Erythroblast (primary cell): ENCODE measurements at places on chromosomes 2 and 18.

- no peak for DNase-seq
Observed at GRCh38 chr2:187541086-187542085, 12.8 kb downstream of the TFPI start.

- no peak for DNase-seq
Observed at GRCh38 chr2:101199251-101199791, 48.1 kb upstream of the TBC1D8 start.

DNA sequence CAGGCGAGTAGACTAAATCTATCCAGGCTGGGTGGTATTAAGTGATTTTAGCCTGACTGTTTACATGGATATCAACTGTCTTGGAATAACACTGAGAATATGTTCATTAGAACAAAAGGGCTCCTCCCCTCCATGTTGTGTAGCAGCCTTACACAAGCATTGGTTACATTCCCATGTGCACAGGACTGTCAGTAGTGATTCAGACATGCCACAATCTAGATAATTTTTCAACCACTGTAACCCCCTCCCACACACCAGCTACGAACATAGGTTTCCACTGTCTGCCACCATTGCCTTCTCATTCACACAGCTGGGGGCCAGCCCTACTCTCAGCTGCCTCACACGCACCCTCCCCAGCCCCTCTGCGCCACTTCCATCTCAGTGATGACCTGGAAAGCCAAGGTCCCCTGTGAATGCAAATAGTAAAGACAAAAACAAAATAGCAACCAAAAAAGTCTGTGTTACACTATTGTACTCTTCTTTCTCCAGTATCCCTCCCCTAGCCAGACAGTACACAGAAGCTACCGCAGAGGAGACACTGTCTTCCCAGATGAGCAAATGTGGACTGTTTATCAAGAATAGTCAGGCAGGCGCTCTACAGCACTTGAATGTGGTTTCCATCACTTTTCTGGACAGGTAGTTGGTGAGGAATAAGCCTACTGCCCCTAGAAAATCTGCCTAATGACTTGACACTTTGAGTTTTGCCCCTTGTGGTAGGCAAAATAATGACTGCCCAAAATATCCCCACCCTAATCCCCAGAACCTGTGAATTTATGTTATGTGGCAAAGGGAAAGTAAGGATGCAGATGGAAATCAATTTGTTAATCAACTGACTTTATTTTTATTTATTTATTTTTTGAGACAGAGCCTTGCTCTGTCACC is 27.9 kb upstream of the TYMS start:
- peak; percentile 19 for DNase-seq

DNA sequence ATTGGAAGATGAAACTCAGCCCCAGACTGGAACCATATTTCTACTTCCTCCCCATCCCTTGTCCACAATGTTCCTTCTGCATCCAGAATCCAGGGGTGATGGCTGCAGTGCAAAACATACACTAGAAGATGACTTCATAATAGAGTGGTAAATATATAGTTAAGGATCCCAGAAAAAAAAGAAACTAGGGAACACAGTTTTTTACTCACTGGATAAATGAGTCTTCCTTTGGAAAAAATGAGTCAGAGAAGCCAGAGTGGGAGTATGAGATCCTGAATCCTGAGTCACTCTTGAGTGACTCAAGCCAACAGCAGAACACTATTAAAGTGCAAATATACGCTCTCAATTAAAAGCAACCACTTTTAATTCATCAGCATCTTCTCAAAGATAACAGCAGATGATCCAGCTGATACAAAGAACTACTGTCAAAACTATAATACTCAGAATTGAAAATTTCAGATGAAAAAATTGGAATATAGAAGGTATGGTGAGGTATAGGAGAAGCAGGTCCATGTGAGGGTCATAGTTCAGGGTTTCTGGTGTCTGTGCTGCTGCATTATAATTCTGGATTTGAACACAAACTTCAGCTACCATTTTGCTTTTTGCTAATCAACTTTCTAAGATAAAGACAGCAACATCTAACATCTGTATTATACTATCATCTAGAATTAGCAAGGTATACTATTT is 987.2 kb upstream of the CDH2 start:
- no peak for DNase-seq

DNA sequence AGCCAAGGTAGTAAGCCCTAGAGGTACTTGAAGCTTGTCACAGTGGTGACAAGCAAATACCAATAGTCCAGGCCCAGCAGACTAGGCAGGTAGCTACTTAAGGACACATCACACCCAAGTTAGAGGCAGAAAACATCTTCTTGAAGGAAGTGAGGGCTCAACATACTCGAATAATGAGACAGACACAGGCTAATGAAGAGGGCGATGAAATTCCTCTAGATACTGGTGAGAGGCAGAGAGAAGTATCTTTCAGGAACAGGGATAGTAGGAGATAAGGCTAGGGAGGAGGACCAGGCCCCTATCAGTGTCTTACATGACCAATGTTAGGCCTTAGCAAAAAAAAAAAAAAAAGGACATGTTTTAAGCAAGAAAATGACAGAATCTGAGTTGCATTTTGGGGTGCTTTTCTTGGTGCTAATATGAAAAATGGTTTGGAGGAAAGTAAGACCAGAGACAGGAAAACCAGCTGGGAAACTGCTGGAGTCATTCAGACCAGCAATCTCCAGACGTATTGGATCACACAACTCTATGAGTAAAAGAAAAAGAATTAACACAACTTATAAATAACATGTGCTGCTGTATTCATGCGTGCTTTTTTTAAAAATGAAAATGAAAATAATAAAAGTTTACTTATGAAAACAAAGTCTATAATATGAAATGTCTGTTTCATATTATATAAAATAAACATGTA is 37.7 kb downstream of the COBLL1 start:
- DNase-seq: peak; percentile 82

- no peak for DNase-seq
Observed at GRCh38 chr2:179037807-179038206, 12.1 kb downstream of the CCDC141 start.

- DNase-seq: peak; percentile 68
Observed at GRCh38 chr18:51196118-51196810, 1.2 kb downstream of the MEX3C start.

DNA sequence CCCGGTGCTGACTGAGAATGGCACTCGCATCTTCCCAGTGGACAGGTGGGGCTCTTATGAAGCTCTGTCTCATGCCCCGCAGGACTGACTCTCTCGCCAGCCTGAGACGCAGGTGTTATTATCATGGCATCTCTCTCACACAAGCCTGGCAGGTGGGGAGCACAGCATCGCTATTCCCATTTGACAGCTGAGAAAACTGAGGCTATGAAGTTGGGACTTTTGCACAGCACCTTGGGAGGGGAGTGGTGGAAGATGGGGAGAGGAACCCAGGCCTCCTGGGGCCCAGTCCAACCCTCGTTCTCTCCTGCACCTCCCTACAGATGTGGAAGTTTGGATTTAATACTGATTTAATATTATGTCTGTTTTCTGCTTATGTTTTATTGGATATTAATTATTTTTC is 9.0 kb upstream of the NTSR2 start:
- no peak for DNase-seq

DNA sequence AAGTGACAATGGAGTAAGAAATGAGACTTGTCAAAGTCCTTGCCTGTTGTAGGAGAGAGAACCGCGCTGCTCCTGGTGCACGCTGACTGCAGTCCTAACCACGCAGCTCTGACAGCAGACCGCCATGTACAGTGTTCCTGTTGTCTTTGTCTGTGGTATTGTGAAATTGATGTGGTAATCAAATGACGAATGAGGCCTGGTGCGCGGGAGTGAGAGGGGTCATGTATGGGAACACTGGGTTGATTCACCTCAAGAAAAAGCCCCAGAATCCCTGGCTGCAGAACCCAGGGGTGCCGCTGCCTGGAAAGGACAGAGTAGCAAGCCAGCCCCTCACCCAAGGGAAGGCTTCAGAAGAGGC is 64.0 kb downstream of the INPP4A start:
- DNase-seq: no peak

DNA sequence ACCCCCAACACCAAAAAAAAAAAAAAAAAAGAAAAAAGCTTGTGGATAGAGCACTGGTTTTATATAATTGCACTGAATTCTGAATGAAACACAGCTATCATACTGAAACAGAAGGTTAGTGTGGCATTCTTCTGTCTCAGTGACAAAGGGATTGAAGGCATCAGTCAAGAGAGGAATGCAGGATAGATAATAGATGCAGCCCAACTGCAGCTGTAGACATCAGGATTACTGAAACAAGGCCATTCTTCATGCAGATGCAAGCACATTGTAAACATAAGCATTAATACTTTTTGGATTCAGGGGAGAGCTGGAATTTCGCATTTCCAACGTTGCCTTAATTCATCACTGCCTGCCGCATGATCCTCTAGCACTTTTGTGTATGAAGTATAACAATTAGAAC is 897.4 kb upstream of the KLHL29 start:
- DNase-seq: no peak

DNA sequence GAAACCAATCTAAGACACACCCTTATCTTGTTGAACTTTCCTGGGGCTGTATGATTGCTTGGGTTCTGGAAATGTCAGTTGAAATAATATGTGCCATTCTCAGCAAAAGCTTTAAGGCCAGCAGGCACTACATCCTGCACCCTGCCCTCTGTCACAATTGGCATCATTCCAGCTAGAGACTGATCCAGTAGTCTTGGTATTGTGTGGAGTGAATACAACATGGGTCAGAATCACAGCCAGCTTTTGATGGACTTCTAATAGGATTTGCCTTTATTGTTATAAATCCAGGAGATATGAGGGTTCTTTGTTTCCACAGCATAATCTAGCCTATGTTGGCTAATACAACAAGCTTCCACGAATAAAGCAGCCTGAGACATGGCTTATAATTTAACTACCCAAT is 617.0 kb upstream of the CDH2 start:
- no peak for DNase-seq

DNA sequence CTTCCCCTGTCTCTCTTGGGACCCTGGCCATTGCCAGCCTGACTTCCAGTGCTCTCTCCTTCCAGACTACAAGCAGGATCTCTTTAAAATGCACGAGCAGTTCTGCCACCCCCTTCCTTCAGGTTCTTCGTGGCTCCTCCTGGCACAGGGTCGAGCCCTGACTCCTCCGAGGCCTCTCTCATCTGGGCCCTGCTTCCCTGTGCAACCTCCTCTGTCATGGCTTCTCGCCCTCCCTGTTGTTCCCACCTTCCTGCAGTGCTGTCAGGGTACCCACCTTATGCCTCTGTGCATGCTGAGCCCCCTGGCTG is 56.7 kb upstream of the RPL31 start:
- DNase-seq: no peak

DNA sequence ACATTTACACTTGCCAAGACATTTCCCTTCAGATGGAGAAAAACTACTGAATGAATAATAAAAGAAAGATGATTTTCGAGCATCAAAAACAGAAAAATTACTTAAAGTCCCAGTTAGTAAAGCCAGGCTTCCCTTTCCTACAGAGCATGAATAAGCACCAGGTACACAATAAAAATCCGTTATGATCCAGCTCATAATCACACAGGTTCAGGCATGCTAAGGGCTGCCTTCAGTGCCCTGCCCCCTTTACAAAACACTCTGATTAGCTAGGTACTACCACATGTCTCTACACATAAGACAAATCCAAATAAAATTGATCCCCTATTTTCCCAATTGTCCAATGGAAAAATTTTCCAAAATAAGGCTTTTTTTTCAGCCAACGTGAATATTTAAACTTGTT is 413.2 kb upstream of the LRATD1 start:
- DNase-seq: no peak

DNA sequence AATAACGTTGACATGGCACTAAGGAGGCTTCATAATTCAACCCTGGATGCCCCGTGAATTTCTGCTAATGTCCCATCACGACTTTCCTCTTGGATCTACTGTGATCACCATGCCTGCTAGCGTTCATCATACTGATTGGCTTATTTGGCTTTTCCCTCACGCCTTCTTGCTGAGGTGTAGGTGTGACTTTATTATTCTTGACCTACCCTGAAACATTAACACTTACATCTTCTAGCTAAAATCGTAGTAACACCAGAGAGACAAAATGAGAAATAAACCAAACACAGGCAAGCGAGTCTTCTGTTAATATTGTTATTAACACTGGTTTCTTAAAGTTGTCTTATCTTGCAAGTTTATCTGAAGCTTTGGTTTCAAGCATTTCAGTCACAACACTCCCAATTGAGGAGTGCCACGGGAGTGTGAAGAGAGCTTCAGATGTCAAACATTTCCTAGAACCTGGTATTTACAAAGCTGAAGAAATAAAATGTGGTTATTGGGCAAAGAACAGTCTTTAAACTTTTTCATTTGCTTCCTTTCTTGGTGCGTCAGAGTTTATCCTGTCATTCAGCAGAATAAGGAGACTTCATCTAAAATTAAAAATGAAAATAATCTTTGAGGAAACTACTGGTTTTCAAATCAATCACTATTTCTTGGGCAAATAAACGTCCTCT is 15.4 kb upstream of the STAT1 start:
- no peak for DNase-seq

- DNase-seq: no peak
Observed at GRCh38 chr2:151262629-151263028, 966 bp upstream of the RBM43 start.

DNA sequence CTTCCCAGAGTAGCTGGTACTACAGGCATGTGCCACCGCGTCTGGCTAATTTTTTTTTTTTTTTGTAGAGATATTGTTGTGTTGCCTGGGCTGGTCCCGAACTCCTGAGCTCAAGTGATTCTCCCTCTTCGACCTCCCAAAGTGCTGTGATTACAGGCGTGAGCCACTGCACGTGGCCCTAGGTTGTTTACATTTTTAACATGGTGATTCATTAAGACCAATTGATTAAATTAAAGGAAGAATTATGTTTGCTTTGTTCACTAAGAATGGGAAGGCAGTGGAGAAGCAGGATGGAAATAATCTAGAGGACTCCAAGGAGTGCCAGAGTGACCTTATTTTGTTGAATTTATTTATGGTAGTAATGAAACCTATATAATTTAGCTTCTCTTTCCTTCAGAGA is 7.5 kb downstream of the LCLAT1 start:
- no peak for DNase-seq

GRCh38 chr2:217671871-217672270 is 330.9 kb downstream of the TNS1 start:
- no peak for DNase-seq

DNA sequence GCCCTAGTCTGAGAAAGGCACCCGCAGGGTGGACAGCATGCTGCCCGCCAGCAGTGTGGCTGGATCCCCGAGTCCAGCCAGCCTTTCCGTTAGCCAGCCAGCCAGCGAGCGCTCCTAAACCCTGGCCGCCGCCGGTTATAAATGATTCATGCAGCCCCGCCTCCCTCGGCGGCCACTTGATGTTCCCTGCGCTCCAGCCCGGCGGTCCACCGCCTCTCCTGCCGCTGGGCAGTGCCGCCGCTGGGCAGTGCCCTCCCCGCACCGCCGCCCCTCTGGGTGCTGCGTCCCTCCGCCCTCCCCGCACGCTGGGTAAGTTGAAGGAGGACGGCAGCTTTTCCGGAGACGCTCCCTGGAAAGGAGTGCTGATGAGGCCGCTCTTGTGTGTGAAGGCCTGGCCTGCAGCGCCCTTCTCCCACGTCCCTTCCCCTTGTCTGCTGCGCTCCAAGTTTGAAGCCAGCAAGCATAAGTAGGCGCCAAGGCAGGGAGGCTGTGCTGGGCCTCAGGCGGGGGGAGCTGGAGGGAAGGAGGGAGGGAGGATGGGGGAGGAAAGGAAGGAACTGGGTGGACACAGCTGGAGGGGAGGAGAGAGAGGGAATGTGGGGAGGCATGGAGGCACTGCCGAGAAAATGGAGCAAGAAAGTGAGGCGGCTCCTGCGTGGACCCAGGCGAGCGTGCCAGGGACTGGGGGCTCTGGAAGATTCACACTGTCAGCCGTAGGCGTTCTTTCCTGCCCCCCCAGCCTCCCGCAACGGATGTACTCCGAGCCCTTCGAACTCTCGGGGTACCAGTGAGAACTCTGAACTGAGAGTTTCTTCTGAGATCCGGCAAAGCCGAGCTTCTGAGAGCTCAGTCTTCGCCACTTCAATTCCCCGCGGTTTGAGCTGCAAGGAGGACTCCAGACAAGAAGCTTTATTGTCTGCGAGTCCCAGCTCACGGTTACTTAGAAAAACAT is 131.9 kb downstream of the GLI2 start:
- peak; percentile 35 for DNase-seq
